Activated T-helper 9 cell treated with anti-CD3 and anti-CD28 coated beads, Interleukin-2, amount 50 U/mL, for 16 hours (primary cell): ENCODE measurements at places on chromosomes 1 and 21.

DNA sequence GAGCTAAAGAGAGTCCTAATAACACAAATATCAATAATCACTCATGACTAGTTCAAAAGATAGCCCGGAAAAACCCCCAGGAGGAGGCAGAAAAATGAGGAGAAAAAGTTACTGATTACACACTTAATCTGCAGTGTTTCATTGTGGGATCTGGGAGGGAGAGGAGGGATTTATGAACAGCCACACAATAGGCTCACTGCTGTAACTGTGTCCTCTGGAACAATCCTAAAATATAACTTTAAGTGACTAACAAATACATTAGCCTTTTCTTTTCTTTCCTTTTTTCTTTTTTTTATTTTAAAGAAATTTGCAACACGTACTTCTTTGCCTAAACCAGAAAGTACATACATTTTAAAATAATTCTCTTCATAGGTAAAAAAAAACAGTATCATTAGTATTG, 106.3 kb upstream of the LBR start:
- DNase-seq: no peak

- DNase-seq: no peak
These were observed 110.3 kb downstream of the HUNK start for GRCh38 chr21:31983120-31983519.

GRCh38 chr1:202046227-202046626, 35.8 kb downstream of the ELF3 start:
- DNase-seq: no peak

GRCh38 chr1:67103548-67103947, 31.2 kb downstream of the C1orf141 start:
- DNase-seq: no peak

DNA sequence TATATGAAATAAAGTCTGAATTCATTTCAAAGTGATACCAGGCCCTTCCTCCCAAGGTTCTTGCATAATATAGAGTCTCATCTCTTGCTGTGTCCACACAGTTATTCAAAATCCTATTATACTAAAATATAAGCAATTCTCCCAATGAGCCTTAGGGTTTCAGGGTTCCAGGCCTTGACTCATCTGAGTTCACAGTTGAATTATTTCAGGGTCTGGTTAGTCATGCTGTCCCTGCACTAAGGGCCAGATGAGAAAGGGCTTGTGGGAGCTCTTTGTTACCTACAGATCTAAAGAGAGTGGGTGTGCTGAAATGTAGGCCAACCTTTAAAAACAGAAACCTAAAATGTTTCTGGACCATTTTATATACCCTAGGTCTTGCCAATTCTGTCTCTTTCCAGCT, 337.5 kb upstream of the LRRC7 start:
- no peak for DNase-seq

- DNase-seq: no peak
These were observed 42.7 kb downstream of the BCAR3 start for GRCh38 chr1:93638981-93639380.

DNA sequence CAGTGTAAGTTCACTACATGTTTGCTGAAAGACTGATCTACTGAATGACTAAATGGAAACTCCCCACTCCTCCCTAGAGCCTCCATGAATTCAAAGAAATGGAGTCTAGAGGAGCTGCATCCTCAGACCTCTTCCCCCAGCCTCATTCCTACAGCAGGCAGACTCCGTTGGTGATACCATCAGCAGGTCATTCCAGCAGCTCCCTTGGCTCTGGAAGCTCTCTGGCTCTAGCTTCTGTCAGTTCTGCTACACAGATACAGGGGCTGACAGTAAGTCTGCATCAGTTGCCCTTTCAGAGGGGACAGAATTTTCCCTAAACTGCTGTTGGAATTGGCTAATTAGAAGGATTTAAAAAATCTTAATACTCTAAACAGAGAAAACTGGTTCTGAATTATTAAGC, 31.7 kb upstream of the DMRTA2 start:
- no peak for DNase-seq

- DNase-seq: no peak
These were observed 77.5 kb upstream of the KIF1B start for GRCh38 chr1:10132852-10133251.

DNA sequence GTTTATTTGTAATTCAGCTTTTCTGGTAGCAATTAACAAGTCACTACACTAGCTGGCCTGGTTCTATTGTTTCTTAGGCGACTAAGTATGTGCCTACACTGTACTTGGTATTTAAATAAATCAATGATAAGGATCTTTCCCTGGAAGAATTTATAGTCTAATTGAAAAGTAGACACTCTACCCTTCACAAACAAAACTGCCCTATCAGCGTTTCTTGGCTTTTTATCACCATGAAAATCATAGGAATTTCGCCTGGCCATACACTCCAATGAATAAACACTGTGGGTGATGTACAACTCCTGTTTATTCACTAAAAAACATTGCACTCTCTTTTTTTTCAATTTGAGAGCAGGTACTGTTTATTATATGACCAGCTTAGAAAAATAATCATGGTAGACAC, 702.9 kb upstream of the ADGRL2 start:
- no peak for DNase-seq

DNA sequence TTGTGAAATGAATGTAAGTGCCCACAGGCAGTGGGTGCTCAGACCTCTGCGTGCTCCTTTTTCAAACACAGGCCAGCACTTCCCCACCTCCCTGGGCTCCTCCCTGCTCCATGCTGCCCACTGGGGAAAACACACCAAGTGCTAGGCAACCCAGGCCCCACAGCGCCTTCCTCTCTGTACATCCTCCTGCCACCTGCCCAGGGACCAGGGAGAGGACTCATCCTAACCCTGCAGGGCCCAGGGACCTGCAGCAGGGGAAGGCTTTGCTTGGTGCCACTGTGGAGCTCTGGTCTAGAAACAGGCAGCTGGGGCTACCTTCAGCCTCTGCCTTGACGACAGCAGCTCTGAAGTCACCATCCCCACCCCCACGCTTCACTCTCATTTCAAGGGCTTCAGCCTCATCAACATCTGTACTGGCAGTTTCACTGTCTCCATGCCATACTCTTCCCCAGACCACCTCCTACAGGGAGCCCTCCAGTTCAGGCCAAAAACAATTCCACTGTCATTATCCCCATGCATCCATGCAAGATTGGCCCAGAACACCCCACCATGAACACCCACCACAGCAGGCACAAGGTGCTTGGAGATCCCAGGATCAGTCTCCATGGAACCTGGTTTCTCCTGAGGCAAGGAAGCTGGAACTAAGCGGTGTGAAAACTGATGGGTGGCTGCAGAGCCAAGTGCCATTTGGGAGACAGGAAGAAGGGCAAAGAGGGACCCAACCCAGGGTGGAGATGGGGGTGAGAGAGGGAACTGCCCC, 1.1 kb downstream of the IGSF8 start:
- DNase-seq: no peak

DNA sequence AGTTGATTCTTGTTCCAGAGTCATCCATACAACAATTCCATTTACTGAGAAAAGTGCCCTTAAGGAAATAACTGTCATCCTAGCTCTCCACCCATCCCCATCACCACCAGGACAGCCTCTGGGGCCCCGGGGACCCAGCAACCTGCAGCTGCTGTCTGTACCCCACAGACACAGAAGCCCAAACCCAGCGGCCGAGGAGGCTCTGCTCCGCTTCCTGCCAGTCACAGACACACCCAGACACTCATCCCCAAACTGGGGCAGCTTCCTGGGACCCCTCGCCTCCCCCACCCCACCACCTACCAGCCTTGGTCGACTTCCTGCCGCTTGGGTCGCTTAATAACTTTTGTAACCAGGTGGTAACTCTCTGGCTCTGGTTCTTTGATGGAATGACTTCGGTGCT, 121.6 kb upstream of the SLC25A33 start:
- DNase-seq: no peak

DNA sequence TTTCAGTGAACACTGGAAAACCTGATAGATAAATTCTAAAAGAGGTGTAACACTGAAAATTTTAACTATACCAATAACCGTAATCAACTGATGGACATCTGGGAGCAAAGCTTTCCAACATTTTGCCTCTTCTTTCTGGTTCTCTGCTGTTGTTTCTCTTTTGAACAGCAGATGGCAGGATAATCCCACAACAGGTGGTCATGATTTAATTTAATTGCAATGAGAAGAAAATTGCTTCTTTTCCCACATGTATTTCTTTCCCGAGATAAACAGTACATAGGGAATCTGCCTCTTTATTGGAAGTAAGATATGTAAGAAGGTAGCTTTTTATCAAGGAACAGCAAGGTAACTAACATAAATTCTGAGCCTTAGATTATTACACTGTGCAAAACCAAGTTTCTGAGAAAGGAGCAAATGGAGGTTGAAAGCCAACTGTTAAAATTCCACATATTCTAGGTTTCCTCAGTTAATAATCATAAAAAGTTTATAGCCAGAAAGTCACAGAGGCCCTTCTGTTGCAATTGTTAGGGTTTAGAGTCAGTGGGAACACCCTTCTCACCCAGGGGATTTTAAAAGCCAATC, 72.9 kb downstream of the RPS6KA1 start:
- no peak for DNase-seq

GRCh38 chr1:207308451-207309190, 12.9 kb upstream of the CD55 start:
- no peak for DNase-seq

DNA sequence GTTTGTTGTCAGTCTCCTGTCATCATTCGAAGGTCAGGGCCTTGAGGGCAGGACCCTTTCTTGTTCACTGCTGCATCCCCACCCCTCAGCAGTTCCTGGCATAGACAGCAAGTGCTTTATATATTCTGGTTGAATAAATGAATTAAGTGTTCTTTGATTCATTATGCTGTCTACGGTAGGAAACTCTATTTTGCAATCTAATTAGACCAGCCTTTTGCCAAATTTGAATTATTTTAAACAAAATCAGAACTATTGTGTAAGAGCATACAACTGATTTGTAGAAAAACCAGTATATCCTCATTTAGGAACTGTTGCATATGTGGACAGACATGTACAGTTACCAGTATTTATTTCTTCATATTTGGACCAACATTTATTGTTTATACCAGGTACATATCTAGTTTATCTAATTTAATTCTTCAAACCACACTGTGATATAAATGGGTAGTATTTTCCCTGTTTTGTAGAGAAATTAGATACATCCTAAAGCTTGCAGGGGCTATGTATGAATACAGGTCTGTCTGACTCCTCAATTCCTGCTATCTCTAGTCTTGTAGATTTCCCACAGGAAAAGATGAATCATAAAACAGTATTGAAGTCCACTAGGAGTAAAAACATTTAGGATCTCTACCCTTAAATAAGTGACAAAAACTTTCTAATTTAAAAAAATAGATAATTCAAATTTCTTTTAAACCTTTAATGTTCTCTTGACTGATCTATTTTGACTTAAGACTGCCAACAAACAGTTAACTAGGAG, 10.4 kb downstream of the MGST3 start:
- DNase-seq: no peak
